RKO (cell line): ENCODE measurements at places on chromosomes 4 and X.

- no peak for DNase-seq
Observed at GRCh38 chrX:43969504-43970501, 3.4 kb downstream of the NDP start.

DNA sequence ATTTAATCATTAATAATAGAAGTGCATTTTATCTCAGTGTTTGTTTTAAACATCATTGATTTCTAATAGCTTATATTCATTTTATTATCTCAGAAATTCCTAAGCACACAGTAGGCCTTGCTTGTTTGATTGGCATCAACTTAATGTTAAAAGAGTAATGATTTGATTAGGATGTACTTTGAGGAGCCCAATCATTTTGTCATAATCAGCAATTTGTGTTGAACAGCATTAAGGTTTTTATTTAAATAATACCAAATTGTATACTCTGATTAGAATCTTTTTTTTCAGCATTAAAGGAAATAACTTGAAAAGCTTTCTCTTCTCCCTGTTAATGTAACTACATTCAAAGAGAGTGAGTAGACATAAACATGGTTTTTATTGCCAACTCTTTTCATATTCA, 2262.0 kb upstream of the TENM3 start:
- DNase-seq = no peak

- DNase-seq = no peak
Observed at GRCh38 chrX:79408623-79409322, 41.6 kb upstream of the ITM2A start.

GRCh38 chr4:40201898-40202297, 5.1 kb downstream of the RHOH start:
- no peak for DNase-seq

- DNase-seq = no peak
Observed at GRCh38 chr4:169658196-169658595, 37.8 kb downstream of the CLCN3 start.

DNA sequence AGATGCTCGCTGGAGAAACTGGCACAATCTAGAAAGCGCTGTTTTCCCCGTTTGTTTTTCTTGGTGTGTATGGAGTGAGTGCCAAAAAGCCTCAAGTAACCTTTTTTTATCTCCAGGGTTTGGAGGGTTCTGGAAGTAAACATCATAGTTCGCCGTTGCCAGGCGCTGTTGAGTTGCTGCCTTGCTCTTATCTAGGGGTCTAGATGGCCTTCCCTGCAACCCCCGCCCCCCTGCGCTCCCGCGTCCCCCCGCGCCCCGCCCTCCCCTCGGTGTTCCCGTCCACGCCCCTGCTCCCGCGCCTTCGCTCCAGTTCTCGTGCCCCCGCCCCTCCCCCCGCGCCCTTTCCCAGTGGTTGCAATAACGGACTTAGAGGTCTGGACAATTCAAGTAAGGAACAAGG, 555 bp upstream of the GCNA start:
- DNase-seq = no peak
